ENCODE measurements at places on chromosomes 3 and 15. TPM values are rescaled to one million over a fixed set of nuclear protein-coding genes. Genes with fewer than 3 reads are reported as not detected.

Gene GREM1
- 2.5 TPM for total RNA-seq

Gene KIF15
- total RNA-seq: 0.98 TPM

Gene GALNT15
- total RNA-seq: 790 TPM

Gene NOX5
- 0.34 TPM for total RNA-seq

Gene ROBO2
- 4.0 TPM for total RNA-seq

Gene GAP43
- total RNA-seq: not detected

Gene UTS2B
- total RNA-seq: 0.82 TPM
